ENCODE measurements at places on chromosomes 3 and 15.

GRCh38 chr15:48642795-48643194 is 2.7 kb downstream of the FBN1 start:
- no peak for DNase-seq

DNA sequence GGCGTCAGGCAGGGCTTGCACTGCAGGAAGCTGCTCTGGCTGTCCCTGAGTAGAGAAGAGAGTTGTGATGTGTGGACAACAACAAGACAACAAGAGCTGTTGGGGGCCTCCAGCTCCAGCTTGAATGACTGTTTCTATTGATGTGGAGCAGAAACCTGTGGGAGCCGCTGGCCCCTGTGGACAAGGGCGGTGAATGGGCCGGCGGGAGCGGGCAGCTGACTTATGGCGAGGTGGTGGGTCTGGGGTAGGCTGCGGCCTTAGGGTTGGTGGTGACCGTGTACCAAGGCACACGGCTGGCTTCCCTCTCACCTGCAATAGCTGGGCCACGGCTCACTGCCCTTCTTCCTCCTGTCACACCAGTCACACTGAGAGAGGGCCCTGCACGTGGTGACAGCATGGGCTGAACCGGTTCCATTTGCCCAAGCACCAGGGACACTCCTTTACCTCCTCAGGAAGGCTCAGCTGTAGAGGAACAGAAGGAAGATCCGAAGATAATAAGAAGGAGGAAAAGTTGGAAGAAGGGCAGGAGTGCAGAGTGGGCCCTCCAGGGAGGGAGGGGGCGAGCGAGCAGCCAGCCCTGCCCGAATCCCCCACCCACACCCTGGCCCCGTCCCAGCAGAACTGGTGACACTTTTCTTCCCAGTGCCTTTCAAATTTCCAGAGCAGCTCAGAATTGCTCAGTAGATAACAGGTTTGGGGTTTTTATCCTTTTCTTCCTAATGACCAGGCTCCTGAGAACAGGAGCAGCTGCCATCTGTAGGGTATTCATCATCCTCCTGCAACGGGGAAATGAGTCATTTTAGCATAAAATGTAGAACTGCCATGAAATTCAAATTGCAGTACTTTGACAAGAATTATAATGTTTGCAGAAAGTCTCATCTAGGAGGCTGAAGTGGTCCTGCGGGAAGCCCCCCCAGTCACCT is 136.9 kb downstream of the TJP1 start:
- DNase-seq, result no peak

GRCh38 chr3:123800362-123800682 is 83.8 kb downstream of the MYLK start:
- no peak for DNase-seq

DNA sequence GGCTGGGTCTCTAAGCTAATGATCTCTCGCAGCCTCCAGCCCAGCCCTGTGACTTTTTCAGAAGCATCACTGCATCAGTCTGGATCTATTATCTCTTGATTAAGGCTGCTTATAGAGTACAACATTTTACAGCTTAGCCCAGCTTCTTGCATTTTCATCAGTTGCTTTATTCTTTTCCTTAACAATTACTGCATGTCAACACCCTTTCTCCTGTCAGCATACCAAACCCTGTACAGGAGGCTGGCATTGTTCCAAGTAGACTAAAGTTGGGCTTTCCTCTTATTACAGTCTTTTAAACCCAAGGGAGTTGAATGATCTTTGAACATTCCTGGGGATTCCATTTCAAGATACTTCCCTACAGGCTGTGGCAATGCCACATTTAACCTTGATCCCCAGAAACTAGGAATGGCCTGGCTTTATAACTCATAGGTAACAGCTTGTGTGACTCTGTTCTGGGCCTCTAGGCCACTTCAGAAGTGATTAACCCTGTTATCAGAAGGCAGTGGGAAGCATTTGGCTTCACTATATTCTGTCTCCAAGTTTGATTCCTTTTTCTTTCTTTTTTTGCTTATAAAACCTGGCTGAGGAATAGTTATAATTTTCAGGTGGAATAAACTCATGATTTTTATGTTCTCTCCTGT is 182.9 kb downstream of the KCNMB2 start:
- no peak for DNase-seq

DNA sequence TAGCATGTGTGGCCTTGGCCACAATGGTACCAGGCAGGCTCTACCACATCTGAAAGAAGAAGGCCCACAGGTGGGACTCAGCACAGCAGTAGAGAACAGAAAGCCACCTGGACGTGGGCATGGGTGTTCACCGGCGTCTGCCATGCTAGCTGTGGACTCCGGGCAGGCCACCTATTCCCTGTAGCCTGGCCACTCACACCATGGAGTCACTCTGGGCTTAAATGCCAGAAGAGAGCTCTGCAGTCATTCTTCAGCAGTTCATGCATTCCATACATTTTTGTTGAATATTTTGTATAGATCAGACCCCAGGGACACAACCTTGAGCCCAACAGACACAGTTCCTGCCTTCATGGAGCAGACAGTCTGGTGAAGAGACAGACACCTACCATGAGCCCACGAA is 138.6 kb downstream of the SRGAP3 start:
- DNase-seq, result no peak

DNA sequence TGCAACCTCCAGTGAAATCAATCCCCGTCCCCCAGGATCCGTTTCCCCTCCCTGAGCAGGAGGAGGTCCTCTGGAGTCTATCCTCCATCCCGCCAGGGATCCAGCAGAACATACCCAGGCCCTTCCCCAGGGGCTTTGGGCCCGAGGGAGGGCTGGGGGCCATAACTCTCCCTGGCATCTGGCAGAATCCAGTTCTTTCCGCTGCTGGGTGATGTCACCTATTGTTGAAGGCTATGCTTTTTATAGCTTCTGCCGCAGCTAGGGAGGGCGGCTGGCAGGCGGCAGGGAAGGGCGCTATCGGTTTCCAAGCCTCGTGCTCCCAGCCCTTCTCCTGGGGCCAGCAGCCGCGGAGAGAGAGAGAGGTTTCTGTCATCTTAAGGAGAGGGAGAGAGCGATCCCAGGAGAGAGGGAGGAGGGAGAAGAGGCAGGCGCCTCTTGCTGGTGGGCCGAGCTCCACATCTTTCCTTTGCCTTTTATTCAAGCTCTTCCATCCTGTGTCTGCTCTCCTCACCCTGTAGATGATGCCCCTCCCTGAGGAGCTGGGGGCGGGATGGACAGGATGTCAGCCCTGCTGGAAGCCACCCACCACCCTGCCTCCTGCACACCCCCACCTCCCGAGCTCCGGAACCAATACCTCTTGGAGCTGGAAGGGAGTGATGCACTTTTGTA is 120.1 kb downstream of the ANP32A start:
- DNase-seq, result no peak

- no peak for DNase-seq
Measured at GRCh38 chr3:102916532-102916931, 481.7 kb downstream of the ZPLD1 start.

DNA sequence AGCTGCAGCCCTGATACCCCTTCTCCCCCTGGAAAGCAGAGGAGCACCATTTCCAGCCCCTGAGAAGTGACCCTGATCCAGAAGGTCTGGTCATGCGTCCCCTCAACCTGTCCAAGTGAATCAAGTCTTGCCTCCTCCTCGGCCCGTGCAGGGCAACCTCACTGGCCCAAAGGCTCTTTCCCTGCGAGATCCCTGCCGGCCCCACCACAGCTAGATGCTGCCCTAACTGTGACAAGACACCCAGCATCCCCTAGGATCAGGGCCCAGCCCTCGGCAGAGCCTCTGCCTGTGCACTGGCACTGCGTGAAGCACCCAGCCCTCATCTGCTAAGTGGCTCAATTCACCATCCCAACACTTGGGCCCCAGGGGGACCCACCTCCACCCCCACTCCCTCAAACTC is 155.1 kb downstream of the NUP210 start:
- no peak for DNase-seq

- no peak for DNase-seq
Measured at GRCh38 chr15:67707520-67708283, 117.6 kb upstream of the SKOR1 start.

GRCh38 chr3:14177580-14178246 is 688 bp downstream of the XPC start:
- DNase-seq, result no peak

DNA sequence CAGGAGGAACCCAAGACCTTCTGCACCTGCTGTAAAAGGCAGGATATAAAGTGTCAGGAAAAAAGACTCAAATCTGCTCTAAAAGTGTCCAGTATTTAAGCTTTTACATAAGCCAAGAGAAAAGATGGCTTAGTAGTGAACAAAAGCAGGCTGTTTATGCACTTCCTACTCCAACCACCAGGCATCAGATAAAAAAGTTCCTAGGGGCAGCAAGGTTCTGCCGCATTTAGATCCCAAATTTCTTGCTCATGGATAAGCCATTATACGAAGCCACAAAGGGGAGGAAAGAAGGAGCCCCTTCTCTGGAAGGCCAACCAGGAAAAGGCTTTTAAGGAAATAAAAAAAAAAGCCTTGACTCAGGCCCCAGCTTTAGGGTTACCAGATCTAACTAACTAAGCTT is 10.6 kb upstream of the SLC9C1 start:
- DNase-seq, result no peak

DNA sequence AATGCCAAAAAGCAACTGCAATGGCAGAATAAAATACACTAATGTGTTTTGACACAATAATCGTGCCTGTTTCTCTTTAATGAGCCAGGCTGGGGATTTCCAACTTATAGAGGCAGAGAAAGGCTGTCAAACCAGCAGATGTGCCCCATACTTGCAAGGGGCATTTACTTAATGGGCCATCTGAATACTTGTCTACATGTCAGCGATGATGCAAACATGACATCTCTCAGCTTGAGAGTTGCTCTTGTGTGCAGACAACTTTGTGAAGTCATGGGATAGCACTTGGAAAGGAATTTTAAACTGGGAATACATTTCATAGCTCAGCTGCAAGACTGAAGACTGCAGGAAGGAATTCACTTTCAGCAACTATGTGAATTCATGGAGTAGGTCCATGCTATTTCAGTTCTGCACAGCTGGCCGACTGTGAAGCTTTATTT is 127.4 kb upstream of the ADAMTS9 start:
- no peak for DNase-seq

DNA sequence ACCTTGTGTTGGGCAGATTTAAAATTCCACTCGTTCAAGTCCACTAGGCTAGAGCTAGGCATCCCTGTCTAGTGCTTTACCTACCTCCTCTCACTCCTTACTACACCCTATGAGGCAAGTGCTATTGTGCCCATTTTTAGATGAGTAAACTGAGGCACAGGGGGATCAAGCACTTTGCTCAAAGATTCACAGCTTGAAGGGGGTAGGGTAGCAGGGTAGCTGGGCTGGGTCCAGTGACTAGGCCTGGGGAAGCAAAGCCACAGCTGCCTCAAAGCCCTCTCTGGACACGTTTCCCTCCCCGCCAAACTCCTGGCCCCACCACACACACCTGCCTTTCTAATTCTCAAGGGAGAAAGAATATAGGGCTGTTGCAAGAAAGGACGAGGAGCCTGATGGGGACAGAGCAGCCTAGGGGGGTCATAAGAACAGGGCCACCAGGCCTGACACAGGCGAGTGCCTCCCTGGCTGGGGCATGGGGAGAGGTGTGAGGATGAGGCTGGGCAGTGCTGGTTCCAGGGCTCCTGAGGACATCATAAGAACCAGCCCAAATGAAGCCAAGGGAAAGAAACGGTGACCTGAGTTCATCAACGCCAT is 34.8 kb upstream of the SFMBT1 start:
- DNase-seq, result no peak
